ENCODE measurements at places on chromosomes 3 and 15. TPM values are rescaled to one million over a fixed set of nuclear protein-coding genes. Genes with fewer than 3 reads are reported as not detected.
A peak's percentile ranks its signal among the peaks of the same experiment; 100 is the strongest.

The COL6A5 gene
- polyA plus RNA-seq, result not detected

The ANKRD34C gene
- 0.20 TPM for polyA plus RNA-seq

The PLIN1 gene
- 3.3 TPM for polyA plus RNA-seq

DNA sequence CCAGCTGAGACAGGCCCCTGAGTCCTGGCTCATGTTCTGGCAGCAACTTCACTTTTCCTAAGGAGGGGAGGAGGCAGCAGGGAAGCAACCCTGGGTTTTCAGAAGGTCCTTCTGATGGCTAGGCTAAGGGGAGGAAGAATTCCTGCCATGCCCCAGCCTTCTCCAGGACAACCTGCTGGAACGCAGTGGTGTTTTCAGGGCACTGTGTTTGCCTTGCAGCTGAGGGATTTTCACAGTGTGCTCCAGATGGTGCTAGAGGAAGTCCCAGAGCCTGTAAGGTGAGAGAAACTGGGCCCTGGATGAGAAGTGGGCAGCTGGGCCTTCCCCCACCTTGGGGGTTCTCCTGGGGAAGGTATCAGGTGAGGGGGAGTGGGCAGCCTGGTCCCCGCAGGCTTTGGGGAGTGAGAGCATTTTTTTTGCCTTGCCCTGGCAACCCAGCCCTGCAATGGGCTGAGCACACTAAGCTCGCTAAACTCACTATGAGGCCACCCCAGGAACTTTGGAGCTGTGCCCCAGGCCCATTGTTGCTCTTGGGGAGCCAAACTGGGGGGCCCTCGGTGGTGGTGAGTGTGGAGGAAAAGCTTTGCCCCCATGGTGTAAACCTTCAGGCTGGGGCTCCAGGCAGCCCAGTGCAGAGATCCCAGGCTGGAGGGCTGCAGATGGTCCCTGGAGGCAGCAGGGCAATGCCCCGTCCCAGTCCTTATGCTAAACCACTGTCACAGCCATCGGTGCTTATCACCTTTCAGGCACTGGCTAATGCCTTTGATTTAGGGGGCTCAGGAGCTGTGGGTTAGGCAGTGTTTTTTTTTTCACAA lies 41.1 kb downstream of the ACAA1 start:
- peak; percentile 33 for DNase-seq

- DNase-seq, result no peak
Observed at GRCh38 chr3:147653367-147653923, 244.3 kb downstream of the ZIC1 start.

DNA sequence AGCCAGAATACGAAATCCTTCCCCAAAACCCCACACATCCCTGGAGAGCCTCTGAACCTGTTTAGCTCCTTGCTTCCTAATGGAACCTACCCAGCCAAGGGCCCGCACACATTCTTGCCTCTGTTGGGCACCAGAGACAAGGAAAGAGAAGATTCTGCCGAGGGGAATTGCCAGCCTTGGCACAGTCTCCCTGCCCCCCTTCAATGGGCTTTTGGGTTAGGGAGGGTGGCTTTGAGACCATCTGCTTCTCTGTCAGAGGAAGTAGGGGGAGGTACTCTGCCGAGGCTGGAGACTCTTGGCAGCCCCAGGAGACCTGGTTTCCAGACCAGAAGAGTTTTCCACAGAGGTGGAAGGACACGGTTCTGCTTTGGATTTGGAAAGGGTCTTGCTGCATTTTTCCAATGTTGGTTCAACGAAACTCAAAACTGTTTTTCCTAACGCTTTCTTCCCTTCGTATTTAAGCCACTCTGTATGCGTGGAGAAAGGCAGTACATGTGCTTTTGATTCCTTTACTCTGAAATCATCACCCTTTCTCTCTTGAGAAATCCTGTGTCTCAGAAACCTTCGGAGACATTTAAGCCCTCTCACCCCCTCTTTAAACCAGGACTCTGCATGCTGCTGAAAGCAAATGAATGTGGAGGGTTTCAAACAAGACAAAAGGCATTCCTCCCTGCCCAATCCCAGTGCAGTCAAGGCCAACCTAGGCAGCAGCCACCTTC lies 78.8 kb upstream of the PRR23C start:
- DNase-seq, result no peak

- DNase-seq, result no peak
Observed at GRCh38 chr3:158160958-158161357, 51.1 kb downstream of the RSRC1 start.

The GABRB3 gene
- polyA plus RNA-seq, result 61.1 TPM

- DNase-seq, result no peak
Observed at GRCh38 chr3:134237454-134238145, 13.1 kb downstream of the RYK start.

DNA sequence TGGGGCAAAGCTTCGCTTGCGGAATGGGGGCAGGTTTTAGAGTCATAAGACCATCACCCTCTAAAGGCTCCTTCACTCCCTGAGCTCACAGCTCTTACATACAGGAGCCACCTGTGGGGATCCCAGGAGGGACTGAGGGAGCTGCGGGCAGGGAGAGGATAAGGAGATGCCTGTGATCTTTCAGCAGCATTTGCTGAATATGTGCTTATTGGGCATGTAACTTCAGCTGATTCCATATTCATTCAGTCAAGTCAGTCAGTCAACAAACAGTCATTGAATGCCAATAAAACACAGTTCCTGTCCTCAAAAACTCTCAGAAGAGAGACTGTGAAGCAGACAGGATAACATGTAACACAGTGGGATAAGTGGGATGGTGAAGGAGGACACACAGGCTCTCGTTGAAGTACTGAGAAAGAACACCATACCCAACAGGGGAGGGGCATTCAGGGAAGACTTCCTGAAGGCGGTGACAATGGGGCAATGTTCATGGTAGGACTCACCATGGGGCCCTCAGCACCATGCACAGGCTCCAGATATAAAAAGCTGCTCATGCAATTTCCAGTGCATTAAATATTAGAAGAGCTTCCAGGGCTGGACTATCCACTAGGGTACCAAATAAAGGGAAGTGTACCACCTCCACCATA lies 240.9 kb downstream of the UACA start:
- DNase-seq, result no peak

The MOBP gene
- polyA plus RNA-seq, result 204 TPM

DNA sequence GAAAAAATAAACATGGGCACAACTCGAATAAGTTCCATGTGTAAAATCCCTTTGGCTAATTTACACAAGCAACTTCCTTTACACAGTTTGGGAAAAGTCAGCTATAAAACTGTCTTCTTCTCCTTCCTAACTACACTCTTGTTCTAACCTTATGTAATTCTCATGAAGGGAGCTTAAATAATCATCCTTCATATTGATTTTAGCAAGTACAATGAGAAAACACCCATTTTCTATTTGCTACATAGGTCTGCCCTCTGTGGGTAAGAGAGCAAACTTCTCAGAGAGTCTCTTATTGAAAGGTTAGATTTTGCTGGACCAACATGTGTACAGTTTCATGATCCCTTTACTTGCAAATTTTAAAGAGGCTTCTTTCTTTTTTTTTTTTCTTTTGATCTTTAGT lies 398.5 kb downstream of the ROBO1 start:
- DNase-seq, result no peak
